T-helper 22 cell (primary cell): ENCODE measurements at places on chromosomes 16 and 17.

DNA sequence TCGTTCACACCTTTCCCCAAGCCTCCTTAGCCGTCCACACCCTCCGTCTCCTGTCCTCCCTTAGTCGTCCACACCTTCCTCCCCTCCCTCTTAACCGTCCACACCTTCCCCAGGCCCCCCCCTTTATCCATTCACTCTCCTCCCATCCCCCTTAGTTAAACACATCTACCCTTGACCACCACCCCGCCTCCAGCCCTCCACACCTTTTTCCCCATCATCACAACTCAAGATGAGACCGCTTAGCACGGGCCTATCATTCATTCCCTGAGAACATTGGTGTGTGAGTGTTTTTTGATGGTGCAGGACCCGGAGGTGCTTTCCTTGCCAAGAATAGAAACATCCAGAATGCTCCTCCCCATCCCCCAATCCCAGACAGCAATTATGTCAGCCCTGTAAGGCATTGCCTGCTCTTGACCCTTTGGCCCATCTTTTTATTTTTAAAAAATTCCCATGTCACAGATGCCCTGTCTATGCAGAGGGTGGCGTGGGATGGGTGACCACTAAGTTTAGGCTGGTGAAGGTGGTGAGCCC, 1.4 kb downstream of the TENT4B start:
- no peak for DNase-seq

- DNase-seq = no peak
Observed at GRCh38 chr16:69526831-69527655, 38.7 kb upstream of the NFAT5 start.

DNA sequence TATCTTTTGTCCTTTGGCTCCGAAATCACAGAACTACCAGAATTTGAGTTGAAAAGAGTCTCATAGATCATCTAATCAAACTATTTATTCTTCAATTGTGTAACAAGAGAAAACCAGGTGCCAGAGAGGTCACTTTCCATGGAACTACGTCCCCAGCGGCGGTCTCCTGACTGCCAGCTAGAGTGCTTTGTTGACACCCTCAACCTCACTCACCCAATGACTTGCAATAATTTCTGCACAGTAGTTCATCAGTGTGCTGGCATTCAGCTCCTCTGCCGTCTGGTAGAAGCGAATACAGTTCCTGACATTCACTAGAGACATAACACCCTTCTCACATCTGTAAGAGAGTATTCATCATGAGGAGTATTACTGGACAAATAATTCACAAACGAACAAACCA, 54.2 kb downstream of the ANKFY1 start:
- no peak for DNase-seq

DNA sequence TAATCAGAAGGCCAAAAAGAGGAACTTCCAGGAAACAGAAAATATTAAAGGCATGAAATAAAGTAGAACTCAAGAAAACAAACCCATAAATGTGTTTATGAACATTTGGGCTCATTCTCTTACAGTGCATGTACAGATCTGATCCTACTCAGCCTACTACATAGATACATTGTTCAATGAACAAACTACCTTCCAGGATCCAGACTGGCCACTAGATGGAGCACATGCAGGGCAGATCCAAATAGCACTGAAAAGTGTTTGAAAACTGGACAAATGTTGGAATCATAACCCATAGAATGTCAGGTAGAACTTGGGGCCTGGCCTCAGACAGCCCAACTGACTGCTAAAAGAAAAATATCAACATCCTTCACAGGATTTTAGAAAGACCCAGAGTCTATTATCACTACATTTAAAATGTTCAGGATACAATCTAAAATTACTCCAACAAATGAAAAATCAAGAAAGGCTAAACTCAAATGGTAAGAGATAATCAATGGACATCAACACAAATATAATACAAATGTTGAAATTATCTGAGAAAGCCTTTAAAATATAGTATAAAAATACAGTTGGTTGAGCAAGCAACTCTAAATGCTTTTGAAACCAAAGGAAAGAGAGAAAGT, 122.4 kb upstream of the NUDT7 start:
- DNase-seq = no peak

GRCh38 chr16:48203974-48204824, 39.9 kb upstream of the LONP2 start:
- no peak for DNase-seq

DNA sequence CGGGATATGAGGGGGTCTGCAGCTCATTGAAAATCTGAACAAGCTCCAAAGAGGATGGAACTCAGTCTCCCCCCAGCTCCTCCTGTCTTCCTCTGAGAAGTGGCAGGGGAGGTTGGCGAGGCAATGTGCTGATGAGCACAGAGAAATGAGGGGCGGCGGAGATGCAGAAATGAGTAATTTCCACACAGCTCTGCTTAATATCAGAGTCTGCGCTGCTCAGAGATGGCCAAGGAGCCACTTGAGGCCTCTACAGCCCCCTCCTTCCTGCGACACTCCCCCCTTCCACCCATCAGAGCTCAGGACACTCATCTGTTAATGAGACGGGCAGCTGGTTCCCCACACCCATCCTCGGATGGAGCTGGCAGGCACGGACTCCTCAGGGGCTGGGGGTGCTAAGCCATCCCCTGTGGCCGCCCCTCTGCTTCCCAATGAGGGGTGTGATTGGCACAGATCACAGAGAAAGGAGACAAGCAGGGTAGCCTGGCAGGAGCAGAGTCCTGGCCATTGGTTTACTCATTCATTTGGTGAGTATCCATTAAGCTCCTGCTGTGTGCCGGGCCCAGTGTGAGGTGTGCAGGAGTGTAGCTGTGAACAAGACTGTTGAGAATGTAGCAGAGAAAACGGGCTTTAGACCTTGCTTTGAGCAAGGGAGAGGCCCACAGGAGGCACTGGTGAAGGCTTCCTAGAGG, 12.7 kb upstream of the CRHR1 start:
- DNase-seq = no peak

- DNase-seq = no peak
Observed at GRCh38 chr17:6713130-6713917, at the start of gene SLC13A5. Gene SLC13A5 (minus strand): TSS chr17:6713369. CDS start chr17:6713333, 36 bp downstream.

- DNase-seq = no peak
Observed at GRCh38 chr17:8322061-8322460, 12.0 kb downstream of the ARHGEF15 start.

- no peak for DNase-seq
Observed at GRCh38 chr16:86601356-86601755, 23.0 kb downstream of the FOXL1 start.

DNA sequence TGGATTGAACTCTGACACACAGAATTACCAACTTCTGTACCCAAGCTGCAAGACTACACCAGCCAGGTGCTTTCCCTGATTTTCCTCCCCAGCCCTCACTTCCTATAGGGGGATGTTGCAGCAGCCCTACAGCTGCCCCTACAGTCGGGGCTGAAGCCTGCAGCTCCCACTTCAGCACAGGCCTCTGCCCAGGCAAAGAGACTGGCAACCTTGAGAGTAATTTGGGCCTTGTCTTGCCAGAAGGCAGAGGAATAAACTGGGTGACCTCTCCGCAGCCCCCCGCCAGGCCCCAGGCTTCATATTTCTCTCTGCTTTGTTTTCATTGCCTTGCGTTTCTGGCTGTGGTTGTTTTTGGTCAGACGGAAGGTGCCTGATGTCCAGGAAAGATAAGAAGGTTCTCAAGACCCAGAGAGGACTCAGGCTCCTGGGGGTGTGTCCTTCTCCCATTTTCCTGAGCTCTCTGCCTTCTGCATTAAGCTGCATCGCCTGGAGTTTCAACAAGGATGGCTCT, 32.0 kb downstream of the SLC6A4 start:
- DNase-seq = no peak

DNA sequence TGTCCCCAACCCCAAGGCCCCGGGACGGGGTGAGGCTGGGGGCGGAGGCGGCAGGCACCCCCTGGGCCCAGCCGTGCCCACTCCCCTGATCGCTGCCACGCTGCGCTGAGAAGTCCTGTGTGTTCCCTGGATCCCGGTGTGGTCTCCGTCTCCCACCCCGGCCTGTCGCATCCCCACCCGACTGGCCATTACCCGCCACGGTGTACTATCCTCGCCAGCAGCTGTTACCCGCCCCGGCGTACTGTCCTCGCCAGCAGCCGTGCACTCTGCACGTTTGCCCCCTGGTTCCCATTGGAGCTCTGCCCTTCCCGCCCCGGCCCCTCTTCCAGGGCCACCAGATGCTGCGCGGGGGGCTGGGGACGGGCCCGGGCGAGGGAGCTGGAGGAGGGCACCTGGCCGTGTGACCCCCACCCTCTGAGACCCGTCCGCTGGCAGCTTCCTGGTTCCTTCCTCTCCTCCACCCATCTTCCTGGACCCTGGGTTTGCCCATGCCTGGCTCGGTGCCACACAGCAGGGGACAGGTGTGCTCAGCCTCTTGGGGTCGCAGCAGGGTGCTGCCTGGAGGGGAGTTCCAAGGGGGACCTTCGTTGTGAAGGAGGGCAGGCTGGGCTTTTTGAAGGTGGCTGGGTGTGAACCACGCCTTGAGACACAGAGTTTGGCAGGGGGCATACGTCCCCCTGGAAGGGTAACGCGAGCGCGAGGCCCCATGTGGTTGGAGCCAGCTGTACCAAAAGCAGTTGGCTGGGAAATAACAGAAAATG, 19.7 kb downstream of the BAHCC1 start:
- DNase-seq = no peak

DNA sequence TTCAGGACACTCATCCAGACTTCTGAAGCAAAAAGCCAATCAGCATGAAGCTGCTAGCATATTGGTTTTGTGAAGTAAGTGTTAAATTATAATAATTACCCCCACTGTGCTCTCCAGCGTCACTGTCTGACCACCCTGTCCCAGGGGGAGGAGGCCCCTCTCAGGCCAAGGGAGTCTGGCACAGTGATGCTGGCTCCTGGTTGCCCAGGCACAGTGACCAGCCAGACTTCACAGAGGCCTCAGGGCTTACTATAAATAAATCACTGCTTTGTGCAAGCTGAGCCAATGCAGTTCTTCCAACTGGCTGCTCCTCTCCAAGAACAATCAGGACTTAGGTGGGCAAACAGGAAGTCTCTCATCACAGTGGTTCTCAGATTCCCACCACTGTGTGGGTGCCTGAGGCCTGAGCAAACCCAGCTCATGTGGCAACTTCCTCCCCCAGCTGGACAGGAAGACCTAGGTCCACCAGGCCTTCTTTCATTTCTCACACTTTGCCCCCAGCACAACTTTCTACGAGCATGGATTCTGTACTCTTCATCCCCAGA, 1.7 kb upstream of the DBNDD1 start:
- no peak for DNase-seq

DNA sequence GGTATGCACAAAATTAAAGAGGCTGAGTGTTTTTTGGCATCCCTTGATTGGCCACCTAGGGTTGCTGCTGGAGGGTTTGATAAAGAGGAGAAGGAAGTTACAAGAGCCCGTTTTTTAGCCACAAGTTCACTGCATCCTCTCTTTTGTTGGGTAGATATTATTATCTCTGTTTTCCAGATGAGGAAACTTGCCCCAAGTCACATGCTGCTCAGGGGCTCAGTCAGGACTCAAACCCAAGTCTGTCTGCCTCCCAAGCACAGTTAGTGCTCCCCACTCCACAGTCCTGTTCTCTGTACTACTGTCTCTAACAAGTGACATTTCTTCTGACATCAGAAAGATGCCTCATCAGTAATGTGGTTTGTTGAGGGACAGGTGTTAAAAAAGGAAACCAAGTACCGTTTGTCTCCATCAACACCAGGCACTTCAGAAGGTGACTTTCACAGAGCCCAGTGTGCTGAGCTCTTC, 1.4 kb downstream of the NT5M start:
- DNase-seq = no peak

GRCh38 chr17:78908426-78908825, 5.4 kb upstream of the CEP295NL start:
- DNase-seq = no peak

GRCh38 chr16:19168371-19169081, 486 bp downstream of the SYT17 start:
- DNase-seq = no peak

DNA sequence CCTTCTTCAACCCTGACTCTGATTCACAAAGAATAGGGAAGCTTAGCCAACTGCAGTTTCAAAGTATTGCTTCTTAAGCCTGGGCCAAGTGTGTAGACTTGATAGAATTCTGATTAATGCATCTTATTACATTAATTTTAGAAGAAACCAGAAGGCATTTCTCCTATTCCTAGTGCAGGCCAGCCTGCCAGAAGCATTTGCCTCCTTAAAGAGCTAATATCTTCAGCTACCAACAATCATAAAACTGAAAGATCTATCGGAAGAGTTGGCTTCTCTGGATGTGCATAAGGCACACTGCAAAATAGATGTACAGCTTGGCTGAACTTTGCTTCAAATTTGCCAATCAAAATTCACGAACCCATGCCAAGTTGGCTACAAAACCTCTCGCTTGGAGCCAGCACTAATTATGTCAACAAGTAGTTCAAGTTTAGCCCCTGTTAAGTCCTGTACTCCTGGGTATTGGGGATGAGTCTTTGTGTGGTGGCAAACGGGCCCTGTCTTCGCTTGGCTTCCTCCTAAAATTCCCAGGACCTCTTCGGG, 717.8 kb downstream of the WWOX start:
- no peak for DNase-seq

- DNase-seq = no peak
Observed at GRCh38 chr16:49351096-49351487, 22.5 kb upstream of the C16orf78 start.

- no peak for DNase-seq
Observed at GRCh38 chr16:19238406-19238805, 47.1 kb upstream of the CLEC19A start.

DNA sequence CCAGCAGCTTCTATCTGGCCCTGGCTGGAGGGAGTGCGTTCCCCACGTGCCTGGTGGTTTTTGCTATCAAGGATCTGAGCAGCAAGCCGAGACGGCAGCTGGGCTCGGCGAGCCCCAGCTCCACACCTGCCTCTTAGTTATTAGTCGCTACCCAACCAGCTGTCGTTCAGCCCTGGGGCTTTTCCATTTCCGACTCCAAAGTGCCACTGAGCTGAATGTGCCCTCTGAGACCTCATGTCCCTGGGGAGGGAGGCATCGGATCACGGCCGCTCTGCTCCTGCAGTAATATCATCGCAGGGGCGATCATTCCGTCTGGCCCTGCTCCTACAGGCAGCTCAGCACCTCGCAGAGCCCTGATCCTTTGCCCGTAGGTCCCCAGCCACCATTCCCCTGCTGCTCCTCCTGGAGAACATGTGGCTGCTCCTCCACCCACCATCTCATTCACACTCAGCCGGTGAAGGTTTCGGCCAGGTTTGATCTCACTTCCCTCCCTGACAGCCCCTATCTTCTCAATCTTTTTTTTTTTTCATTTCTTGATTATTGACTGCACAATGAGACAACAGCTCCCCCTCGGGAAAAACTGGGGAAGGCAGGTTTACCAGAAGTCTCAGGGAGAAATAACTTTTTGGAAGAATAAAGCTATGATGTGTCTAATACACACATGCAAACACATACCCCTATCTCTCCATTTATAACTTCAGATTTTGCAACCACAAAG, 86.7 kb downstream of the ZFHX3 start:
- no peak for DNase-seq

- no peak for DNase-seq
Observed at GRCh38 chr17:12618557-12618956, 47.1 kb upstream of the MYOCD start.
